Activated CD4-positive, alpha-beta T cell treated with anti-CD3 and anti-CD28 coated beads, Interleukin-10, Interleukin-2, amounts not matched to agents 100 ng/mL and 50 ng/mL, durations not matched to agents 16 hours and 8 hours (primary cell): ENCODE measurements at places on chromosomes 13 and 19.
A peak's percentile ranks its signal among the peaks of the same experiment; 100 is the strongest.

- no peak for DNase-seq
Measured at GRCh38 chr13:84885868-84886267, 913.4 kb downstream of the SLITRK6 start.

- DNase-seq = no peak
Measured at GRCh38 chr13:45269204-45269603, 68.4 kb upstream of the KCTD4 start.

DNA sequence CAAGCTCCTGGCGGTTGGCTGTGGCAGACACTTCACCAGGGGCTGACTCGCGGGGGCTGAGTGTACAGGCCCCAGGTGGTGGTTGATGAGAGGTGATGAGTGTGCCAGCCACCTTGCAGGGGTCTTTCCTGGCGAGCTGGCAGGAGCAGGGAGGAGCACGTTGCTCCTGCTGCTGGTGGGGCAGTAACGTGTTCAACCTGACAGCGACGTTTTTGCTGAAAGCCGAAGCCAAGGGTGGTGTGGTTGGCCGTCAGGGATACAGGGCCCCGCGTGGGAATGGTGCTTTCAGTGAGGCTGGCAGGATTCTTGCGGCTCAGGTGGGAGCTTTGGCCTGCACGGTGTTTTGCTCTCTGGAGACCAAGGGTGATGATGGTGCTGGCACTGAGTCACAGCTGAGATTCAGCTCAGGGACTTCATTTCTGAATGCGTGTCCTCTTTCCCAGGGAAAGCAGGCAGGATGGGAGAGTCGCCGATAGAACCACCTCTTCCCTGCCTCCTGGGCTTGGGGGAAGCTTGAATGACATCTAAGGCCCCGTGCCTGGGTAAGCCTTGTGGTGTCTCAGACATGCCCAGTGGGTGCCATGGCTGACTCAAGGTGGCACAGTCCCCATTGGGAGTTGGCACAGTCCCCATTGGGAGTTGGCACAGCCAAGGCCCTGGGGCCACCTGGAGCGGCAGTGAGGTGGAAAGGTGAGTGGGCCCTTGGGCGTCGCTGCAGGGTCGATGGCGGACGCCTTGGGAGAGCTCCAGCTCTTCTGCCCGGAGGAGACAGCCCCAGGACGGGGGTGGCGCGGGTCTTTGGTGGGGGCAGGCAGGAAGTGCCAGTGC, 8.8 kb downstream of the DAZAP1 start:
- no peak for DNase-seq

- DNase-seq = no peak
Measured at GRCh38 chr13:26219726-26220125, 2.4 kb downstream of the RNF6 start.

- DNase-seq = no peak
Measured at GRCh38 chr13:73531014-73531413, 472.2 kb downstream of the KLF5 start.

DNA sequence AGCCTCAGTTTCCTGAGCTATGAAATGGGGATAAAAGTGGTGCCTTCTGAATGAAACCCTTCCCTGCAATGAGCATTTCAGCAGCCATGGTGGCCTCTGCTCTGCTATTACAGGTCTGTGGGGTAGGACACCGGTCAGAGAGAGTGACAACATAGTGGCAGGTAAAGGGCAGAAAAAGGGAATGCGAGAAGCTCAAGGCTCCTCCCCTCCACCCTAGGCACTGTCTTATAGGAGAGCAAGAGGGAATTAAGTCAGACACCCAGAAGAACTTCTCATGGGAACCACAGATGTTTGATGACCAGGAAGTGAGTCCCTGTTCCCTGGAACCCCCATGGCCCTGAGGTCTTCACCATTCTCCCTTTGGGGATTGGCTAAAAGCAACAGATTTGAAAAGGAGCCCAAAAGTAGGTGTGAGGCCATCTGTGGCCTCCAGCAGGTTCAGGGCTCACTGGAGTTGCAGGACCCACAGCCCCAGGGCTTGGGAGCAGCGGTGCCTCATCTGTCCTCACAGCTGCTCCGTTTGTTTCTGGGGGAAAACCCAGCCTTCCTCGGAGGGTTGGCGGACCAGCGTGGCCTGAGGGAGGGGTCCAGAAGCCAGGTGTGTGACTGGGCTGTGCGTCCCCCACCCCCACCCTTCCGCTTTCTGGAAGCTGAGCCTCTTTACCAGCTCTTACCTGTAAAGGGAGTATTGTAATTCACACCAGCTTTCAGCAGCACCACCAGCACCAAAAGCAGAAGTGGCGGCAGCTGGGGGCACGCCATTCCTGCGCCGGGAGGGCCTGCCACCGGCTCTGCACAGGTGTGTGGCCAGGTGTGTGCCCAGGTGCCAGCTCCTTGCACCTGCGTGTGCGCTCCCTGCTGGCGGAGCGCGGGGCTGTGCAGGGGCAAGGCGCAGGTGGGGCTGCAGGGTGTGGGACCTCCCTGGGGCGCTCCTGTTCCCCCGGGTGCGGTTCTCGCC, 19.4 kb downstream of the IQCN start:
- no peak for DNase-seq

DNA sequence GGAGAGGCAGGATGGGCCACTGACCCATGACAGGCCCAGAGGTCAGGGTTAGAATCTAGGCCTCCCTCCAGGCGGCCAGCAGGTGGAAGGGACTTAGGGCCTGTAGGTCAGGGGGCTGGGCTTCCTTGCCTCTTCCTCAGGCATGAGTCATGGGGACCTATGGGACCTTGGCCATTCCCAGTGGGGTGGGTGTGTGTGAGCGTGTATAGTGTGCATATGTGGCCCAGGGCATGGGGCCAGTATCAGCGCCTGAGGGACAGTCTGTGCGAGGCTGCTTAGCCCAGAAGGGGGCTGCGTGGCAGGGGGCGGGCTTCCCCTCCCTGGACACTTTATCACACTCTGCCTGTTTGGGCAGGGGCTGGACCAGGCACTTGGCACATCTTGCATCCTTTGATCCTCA, 13.3 kb downstream of the KCTD15 start:
- no peak for DNase-seq

DNA sequence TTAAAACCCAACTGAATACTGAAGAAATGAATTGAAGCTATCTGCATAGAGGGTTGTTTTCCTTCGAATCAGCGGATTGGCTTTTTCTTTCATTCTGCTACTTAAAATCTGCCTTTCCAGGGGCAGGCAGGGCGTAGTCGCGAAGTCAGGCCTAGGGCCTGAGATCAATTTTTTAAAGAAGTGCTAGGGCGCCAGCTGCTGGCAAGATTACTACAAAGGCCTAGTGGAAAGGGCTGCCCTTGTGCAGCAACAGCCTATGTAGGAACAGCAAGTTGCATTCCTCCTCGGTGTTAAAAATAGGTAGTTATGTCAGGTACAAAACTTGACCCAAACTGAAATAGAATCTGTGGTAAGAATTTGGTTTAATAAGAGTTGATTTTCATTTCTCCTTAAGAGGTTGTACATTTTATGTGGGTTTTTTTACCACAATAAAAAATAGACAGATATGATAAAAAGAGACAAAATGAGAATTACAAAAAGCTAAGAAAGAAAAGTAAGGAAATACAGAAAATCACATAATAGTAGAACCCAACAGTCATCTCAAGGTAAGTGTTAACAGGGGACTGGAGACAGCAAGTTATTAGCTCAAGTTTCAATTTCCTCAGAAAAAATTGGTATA, 9.5 kb upstream of the URAD start:
- DNase-seq = peak; percentile 46

- peak; percentile 61 for DNase-seq
Measured at GRCh38 chr19:42480335-42481095, 37.8 kb upstream of the CXCL17 start.

GRCh38 chr13:44732503-44733098, 156.5 kb upstream of the TSC22D1 start:
- no peak for DNase-seq

DNA sequence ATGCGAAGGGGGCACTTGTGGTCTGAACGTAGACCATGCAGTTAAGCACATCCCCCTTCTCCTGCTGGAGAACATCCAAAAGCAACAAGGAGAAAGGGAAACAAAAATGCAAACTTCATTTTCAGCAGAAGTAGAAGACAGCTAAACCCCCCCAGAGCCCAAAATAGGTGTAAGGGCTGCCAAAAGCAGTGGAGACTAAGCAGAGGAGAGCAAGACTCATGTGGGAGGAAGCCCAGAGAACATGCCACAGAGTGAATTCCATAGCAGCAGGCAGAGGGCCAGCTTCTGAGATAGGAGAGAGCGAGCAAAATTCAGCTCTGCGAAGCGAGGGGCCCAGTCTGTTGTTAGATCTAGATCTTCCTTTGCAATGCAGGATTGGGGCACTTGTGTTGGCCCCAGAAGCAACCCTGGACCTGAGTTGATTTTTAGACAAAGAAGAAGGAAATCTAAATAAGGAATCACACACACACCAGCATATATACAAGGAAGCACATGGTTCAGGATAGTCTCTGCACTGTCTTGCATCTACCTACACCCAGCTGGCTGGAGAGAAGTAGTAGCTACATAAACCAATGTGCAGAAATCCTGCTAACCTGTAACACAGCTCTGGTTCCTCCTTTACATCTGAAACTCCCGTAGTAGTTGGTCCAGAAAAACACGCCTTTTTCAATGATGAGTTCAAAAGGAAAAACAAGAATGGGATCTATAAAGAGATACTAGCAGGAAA, 199.6 kb downstream of the SPRY2 start:
- DNase-seq = no peak

- DNase-seq = no peak
Measured at GRCh38 chr19:47538812-47539211, 23.9 kb upstream of the NAPA start.

GRCh38 chr19:33387351-33388230, 14.1 kb downstream of the CEBPG start:
- no peak for DNase-seq

GRCh38 chr13:109131698-109132257, 502.4 kb downstream of the MYO16 start:
- DNase-seq = no peak

GRCh38 chr13:66224663-66225062, 1005.5 kb downstream of the PCDH9 start:
- DNase-seq = no peak

DNA sequence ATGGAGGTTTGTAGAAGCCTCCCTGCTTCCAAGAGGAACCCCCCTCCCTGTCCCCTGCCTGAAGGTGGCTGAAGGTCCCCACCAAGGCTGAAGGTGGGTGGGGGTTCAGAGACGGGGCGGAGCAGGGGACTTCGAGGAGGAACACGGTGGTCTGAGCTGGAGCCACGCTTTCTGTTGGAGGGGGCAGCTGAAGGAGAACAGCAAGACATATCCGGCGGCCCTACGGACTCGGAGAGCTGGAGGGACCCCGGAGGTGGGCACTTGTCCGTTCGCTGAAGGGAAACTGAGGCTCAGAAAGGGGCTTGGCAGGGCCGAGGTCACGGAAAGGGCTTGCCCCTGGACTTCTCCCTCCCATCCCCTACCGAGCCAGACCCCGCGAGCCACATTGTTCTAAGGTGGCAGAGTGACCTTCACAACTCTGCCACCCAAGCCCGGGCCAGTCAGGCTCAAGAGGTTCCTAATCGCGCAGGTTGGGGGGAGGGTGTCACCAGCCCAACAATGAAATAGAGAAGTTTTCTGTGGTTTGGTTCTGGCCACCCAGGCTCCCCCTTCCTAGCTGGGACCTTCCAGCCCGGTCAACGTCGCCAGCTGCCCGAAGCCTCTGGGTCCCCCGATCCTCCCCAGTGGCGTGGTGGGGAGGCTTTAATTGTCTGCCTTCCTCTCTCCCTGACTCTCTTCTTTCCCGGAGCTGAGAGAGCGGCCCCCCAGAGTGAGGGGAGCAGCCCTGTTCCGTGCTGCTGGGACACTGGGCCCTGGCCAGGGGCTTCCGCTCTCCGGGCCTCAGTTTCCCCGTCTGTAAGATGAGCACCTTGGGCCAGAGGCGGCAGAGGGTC, 15.5 kb upstream of the KCNN1 start:
- DNase-seq = no peak

DNA sequence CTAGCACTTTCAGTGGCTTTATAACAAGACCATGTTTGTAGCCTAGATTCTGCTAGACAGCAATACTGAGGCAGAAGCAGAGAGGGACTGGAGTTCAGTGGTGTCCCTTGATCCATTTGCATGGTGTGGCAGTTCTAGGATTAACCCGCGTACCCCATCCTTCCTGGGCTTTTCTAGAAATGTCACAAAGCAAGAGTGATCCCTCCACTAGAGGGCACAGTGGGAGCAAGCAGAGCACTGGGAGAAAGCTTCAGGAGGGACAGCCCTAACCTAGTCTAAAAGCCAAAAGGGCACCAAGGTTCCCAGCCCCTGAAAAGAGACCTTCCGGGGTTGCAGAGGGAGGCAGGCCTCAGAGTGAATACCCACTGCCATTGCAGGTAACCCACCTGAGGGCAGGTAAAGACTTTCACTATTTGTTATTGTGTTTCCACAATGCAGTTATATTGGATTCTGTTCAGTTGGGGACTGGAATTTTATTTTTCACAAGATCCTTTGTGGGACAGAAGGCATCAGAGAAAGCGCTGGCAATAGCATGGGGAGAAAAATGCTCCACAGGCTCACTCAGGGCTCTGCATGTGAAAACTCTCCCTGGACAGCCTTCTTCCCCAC, 170.6 kb downstream of the FLT1 start:
- peak; percentile 69 for DNase-seq

DNA sequence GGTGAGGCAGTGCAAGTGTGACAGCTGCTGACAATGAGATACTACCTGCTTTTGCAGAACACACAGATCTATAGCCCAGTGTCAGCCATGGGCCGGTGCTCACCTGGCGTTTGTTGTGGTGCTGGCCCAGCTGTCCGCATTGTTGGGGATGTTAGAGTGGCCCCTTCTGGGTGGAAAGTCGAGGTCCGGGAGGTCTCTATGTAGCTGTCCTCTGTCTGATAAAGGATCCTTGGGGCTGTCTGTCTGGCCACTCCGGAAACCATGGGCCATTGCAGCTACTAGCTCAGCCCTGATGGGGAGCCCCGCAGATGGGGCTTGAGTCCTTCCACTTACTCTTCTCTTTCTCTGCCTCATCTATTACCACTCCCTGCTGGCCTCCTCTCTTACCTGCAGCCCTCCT, 181.5 kb upstream of the TSHZ3 start:
- DNase-seq = no peak

GRCh38 chr19:8361921-8362793, 1.8 kb upstream of the ANGPTL4 start:
- DNase-seq = peak; percentile 18

DNA sequence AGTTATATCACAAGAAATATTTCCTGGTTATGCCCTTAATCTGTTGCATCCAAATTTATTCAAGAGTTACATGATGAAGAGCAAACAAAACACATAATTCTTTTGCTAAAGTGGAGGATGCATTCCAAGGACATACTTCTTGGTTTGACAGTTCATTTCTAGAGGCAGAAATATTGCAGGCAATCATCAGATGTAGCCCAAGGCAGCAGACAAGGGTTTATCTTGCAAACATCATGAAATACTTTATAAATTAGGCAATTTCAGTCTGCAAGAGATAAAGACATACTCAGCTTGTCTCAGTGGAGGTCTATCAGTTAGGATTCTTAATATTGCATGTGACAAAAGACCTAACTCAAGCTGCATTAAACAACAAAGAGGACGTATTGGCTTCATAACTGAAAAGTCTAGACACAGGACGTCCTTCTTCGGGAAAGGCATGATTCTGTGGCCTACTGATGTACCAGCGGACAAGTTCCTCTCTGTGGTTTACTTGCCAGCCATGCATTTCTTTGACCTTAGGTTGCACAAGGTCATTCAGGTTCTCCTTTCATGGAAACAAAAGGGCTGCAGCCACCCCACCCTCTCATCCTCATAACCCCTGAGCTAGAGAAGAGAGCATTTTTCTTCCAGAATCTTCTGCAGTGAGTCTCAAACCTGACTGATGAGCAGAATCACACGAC, 204.1 kb downstream of the KATNAL1 start:
- DNase-seq = no peak
